Prostate gland (tissue), 2 donors: ENCODE measurements at places on chromosomes 2 and 18.

- H3K36me3 ChIP-seq, result no peaks in the 10 kb centered on the region
- H3K4me1 ChIP-seq, result no peaks in the 10 kb centered on the region
- no peak overlapping the region for H3K4me3 ChIP-seq
Measured at GRCh38 chr2:161246281-161246680, 61.9 kb upstream of the PSMD14 start.

- no peak for DNase-seq
- H3K4me1 ChIP-seq, result no peaks in the 10 kb centered on the region
- no peak overlapping the region for H3K27ac ChIP-seq
- H3K27me3 ChIP-seq, result no peaks in the 10 kb centered on the region
- H3K36me3 ChIP-seq, result no peaks in the 10 kb centered on the region
Measured at GRCh38 chr18:10070561-10071000, 156.8 kb downstream of the VAPA start.

- no peaks in the 10 kb centered on the region for H3K27me3 ChIP-seq
- H3K4me1 ChIP-seq, result no peaks in the 10 kb centered on the region
- no peak for DNase-seq
- no peak overlapping the region for H3K27ac ChIP-seq
- H3K4me3 ChIP-seq, result no peak overlapping the region
Measured at GRCh38 chr2:137522620-137523011, 441.7 kb upstream of the HNMT start.

- H3K36me3 ChIP-seq, result no peaks in the 10 kb centered on the region
- DNase-seq, result no peak
- no peak overlapping the region for H3K27ac ChIP-seq
- H3K27me3 ChIP-seq, result no peaks in the 10 kb centered on the region
Measured at GRCh38 chr2:9945596-9945995, 5.9 kb upstream of the GRHL1 start.

- H3K4me3 ChIP-seq, result no peak overlapping the region
- no peak for DNase-seq
- no peak overlapping the region for H3K27ac ChIP-seq
- no peaks in the 10 kb centered on the region for H3K4me1 ChIP-seq
Measured at GRCh38 chr18:22309191-22309590, 108.5 kb downstream of the CTAGE1 start.

DNA sequence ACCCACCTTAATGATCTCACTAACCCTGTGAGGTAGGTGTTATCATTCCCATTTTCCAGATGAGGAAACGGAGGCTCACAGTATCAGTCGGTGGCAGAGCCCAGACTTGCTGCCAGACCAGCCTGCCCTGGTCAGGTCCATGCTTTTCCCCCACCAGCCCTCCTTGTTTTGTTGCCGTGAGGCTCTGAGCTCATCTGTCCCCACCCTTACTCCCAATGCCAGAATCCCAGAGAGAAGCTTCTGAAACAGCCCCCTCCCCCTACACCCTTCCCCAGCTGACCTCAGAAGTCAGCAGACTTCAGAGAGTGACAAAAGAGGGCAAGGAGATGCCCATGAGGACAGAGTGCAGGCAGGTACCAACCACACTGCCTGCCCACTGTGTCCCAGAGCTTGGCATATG lies 20.8 kb upstream of the TNS1 start:
- H3K27me3 ChIP-seq, result no peaks in the 10 kb centered on the region
- H3K4me1 ChIP-seq, result peaks cover 6% of the 10 kb centered on the region
- no peak for DNase-seq

GRCh38 chr18:8489761-8490160 lies 119.5 kb upstream of the RAB12 start:
- H3K27me3 ChIP-seq, result no peaks in the 10 kb centered on the region
- no peak for DNase-seq
- H3K4me3 ChIP-seq, result no peak overlapping the region
- no peaks in the 10 kb centered on the region for H3K4me1 ChIP-seq

GRCh38 chr2:10571057-10571456 lies 118.7 kb downstream of the NOL10 start:
- no peak overlapping the region for H3K27ac ChIP-seq
- no peaks in the 10 kb centered on the region for H3K36me3 ChIP-seq
- no peaks in the 10 kb centered on the region for H3K27me3 ChIP-seq
